ENCODE measurements at places on chromosomes 3 and 15.

DNA sequence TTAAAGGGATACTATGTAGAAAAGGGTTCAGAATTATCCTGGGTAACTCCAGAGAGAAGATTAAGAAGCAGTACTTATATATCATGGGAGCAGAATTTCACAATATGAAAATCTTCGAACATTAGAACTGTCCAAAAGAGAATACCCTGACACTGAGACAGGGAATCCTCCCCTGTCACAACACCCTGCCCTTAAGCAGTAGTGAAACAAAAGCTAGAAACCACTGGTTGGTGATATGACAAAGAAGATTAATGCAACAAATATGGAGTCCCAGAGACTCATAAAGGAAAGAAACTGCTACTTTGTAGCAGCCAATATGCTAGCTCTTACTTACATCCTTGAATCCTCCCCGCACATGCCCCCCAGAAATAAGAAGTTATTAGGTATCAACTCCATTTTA is 18.5 kb downstream of the MIX23 start:
- no peak for DNase-seq

DNA sequence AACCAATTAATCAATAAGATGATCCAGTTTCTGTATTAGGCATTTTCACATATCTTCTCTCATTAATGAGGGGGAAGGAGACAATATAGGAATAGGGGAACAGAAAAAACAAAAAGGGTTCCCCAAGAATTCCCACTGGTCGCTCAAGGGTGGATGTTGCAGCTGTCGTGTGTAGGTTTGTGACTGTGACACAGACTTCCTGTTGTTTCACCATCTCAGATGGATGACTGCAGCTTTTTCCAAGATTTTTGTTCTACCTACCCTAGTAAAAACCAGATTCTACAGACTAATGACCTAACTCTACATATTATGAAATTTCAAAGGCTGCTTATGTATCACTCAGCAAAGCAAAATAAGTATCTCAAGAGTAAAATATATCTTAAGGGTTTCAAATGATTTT is 73.7 kb upstream of the MB21D2 start:
- DNase-seq = no peak

DNA sequence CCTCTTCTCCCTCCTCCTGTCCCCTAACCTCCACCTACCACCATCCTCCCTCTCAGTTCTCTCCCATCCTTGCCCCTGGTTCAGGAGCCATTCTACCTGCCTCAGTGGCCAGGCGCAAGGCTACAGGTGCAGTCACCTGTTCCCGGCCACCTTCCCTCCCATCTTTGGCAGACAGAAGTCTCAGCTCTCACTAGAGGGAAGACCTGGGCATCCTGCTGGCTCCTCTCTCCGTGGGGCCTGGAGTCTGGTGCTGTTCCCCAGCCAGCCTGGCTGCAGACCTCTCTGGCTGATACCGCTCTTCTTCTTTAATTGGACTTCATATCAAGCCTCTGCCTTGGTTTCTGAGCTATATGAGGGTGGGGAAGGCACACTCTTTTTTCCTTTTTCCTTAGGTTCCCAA is 53.0 kb upstream of the SLC6A1 start:
- DNase-seq = no peak

- DNase-seq = peak; percentile 38
Measured at GRCh38 chr3:40546816-40547215, 22.1 kb downstream of the ZNF621 start.

GRCh38 chr3:80807577-80807976 is 953.9 kb downstream of the GBE1 start:
- no peak for DNase-seq

DNA sequence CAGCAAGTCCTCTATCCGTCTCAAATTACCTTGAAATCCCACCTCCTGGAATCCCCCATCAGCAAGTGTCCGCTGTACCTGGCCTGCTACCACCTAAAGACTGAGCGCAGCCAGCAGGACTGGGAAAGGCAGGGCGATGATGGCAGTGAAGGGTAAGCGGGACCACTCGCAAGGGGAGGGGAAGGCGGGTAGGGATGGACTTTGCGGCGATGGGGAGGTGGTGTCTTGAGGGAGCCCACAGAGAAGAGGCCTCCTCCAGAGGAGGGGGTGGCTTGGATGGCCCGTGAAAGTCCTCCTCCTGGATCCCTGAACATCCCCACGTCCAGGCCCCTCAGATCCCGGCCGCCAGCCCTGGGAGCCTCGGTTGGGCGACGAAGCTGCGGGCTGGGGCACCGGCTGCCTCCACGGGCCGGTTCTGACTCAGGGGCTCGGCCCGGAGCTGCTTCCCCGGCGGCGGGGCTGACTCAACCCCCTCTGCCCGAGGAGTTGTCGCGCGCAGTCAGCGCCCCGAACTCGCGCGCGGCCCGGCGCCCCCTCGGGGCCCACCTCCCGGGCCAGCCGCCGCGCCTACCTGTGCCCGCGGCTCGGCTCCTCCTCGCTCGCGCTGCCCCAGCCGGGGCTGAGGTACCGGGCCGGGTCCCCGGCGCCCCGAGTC is 512 bp downstream of the LARP6 start:
- no peak for DNase-seq

DNA sequence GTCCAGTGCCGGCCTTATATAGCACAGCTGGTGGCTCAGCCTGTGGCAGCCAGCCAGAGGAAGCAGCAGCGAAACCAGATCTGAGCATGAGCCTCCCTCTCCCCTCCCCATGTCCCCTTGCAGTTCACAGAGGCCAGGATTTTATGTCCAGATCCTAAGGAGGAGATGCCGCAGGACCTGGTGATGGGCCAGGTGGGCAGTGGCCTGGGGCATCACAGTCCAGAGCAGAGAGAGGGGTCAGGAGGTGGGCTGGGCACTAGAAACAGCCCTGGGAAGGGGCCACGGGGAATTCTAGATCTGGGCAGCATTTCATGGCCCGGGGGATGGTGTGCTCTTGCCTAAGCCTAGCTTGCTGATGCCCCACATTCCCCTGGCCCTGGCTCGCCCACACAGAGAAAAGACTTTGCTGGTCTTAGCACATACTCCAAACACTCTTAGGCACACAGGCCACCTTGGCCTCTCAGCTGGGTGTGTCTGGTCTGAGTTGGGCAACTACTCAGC is 259 bp upstream of the CILP start:
- no peak for DNase-seq

DNA sequence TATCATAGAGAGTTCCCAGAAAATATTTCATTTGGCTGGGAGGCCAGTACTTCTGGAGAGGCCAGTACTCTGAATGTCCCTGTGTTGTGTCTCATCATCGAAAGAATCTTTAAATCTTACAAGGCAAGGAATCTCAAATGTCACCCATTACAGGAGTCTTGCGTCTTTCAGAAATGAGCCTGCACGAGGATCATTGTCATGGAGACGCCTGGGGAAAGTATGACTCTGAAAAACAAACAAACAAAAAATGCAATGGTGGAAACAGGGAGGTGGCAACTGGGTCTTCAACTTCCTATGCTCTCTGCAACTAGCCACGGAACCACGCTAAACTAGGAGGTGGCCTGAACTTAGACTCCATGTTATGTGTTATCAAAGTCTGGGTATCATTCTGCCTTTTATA is 804.6 kb downstream of the EPHA3 start:
- no peak for DNase-seq

- no peak for DNase-seq
Measured at GRCh38 chr3:16866571-16866970, 18.2 kb upstream of the PLCL2 start.

DNA sequence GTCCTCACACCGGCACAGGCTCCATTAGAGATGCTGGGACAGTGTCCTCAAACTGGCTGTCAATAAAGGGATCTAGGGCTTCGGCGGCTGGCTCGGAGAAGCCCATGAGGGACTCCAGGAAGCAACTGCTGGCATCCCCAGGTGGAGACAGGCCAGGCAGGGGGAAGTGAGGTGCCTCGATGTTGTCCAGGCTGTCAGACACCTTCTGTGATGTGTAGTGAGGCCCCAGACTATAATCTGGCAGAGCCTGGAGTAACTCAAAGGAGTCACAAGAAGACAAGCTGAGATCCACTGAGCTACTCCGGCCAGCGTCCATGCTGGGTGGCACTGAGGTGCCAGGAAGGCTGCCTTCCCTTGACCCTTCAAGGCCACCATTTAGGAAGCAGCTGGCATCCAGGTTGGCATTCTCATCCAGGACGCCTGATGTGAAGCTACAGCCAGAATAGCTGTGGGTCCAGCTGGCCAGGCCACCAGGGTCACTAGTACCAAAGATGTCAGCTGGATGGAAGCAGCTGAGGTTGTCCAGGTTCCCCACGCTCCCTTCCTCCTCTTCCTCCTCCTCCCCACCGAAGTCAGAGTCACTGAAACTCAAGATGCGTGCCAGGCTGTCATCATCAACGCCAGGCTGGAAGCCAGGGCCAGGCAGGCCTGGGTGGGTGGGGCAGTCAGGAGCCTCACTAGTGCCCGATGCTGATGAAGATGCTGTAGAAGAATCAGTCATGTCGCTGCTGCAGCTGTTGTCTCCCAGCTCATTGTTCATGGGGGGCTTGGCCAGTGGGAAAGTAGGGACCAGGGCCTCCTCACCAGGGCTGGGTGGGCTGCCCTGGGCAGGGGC is 10.1 kb downstream of the CSRNP1 start:
- no peak for DNase-seq

DNA sequence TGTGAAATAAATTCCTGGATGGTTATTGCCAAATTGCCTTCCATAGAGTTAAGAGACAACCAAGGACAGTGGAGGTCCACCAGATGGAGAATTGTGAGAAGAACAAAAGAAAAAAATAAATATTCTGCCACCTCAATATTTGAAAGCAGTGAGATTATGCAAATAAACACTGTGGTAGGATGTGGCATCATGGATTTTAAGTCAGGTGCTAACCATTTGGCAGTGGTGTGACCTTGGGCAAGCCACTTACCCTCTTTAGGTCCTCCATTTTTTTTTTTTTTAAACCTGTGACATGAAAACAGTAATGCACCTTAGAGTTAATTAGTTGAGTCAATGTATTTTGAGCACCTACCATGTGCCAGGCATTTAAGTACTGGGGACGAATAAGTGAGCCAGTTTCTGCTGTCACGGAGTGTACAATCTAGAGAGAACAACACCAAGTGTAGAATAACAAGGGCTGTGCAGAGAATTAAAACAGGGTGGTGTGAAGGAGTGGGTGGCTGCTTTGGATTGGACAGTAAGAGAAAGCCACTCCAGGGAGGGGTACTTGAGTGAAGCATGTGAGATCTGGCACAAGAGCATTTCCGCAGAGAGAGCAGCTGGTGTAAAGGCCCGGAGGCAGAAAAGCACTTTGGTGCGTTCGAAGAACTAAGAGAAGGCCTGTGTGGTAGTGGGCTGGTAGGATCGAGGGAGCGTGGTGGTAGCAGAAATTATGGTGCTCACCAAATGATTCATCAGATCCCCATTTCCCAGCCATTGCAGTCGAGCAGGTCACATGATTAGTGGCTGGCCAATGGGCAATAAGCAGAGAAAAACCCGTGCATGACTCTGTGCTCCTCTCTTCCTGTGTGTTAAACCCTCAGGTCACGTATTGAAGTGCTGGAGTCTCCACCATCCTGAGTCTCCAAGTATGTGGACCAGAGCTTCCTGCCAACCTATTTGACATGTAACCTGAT is 39.2 kb downstream of the CCK start:
- no peak for DNase-seq

DNA sequence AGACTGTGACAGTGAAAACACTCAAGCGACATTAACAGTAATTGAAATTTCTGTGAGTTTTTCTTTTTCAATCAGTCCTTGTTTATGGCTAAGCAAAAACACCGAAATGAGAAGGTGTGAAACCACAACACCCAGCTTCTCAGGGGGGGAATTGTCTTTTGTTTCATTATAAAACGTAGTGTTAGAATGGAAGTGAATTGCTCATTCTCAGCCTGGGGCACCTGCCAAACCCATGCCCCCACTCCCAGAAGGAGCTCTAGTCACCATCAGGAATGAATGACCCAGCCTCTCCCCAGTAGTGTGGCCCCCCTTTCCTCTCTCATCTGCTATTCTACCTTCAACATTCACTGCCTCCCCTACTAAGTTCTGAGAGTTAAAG is 185.8 kb upstream of the CFAP20DC start:
- DNase-seq = no peak

GRCh38 chr15:33242669-33243191 is 48.2 kb upstream of the FMN1 start:
- no peak for DNase-seq
